ENCODE measurements at places on chromosomes 6 and 20.

DNA sequence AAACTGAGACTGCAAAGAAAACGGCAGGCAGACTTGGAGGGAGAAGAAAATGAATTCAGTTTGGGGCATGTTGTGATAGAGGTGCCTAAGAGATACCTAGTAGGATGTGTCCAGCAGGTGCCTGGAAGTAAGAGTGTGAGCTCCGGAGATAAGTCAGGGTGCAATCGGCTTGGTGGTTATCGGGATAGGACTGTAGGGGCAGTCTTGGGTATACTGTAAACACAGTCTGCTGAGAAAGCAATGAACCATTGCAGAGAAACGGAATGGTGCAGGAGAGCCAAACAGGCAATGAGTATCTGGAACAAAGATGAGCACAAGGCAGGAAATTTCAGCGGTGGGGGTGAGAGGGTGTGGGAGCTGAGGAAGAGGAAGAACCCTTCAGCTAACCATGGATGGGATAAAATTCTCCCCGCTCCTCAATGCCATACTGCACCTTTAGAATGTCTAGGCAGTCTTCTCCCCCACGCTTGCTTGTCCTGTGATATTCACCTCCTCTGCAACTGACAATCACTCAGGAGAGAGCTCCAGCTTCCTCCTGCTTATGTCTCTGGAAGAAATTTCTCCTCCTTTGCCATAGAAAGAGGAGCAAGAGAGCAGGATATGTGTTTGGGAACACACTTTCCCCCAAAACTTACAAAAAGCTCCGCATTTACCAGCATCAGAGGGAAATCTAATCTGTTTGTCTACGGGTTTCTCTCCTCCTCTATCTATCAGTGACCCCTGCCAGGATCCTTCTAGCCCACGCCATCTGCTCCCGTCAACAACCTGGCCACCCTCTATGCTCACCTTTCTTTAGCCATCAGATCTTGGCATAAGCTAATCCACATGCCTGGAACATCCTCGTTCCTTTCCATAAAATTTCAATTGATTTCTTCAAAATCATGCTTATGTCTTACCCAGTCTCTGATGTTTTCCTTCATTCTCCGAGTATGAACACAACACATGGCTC, 381.7 kb upstream of the JARID2 start:
- no peak for DNase-seq

DNA sequence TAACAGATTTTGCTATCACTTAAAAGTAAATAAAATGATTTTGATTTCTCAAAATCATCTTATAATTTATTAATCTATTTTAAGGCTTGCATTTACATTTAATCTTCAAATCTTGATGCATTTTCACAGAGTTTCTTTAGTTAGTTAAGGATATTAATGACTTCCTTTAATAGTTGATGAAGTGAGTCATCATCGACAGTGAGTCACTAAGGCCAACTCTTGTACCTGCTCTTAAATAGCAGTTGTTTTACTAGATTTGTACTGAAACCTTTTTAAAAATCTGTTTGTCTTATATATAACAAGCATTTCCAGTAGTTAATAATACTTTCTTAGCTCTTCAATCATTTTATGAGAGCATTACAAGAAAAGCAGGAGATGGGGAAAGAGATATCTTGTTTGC, 191.7 kb downstream of the ESR1 start:
- no peak for DNase-seq

GRCh38 chr6:50842861-50843384, 24.3 kb downstream of the TFAP2B start:
- DNase-seq = no peak

GRCh38 chr6:132812255-132812732, 2.1 kb upstream of the RPS12 start:
- no peak for DNase-seq

GRCh38 chr6:99822741-99823512, 171.1 kb downstream of the MCHR2 start:
- no peak for DNase-seq

- no peak for DNase-seq
Observed at GRCh38 chr6:111711984-111712752, 106.5 kb upstream of the TRAF3IP2 start.

GRCh38 chr6:155881826-155882526, 426.3 kb upstream of the NOX3 start:
- no peak for DNase-seq

- no peak for DNase-seq
Observed at GRCh38 chr6:114096561-114097172, 125.7 kb upstream of the HDAC2 start.

DNA sequence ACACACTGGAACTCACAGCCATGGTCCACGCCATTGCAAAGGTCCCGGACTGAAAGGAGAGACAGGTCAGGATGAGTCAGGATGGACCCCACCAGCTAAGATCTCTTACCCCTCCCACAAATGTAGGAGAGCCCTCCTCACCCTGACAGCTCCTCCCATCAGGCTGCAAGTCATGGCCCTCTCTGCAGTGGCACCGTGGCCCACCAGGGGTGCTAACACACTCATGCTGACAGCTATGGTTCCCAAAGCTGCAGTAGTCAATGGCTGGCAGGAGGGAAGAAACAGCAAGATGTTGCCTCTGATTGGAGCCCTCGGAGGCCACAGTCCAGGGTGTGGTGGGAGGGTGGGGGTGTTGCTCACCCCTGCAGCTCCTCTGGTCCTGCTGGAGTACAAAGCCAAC, 5.7 kb upstream of the RBPJL start:
- DNase-seq = no peak

DNA sequence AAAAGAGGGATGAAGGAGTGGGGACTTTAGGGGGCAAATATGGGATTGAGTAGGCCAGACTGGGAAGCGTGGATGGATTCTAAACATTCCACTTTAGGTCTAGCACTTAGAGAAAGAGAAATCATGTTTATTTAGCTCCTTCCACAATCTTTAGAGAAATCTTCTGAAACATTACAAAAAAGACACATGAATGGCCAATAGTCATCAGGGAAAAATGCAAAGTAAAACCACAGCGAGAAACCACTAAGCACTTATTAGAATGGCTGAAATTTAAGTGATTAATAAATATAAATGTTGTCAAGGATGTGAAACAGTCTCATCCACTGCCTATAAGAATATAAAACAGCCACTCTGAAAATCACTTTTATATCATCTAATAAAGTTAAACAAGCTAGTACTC, 46.9 kb downstream of the HLA-A start:
- no peak for DNase-seq

GRCh38 chr20:43220612-43221011, 30.9 kb upstream of the PTPRT start:
- no peak for DNase-seq

GRCh38 chr6:149723771-149724417, 6.0 kb upstream of the LATS1 start:
- no peak for DNase-seq

DNA sequence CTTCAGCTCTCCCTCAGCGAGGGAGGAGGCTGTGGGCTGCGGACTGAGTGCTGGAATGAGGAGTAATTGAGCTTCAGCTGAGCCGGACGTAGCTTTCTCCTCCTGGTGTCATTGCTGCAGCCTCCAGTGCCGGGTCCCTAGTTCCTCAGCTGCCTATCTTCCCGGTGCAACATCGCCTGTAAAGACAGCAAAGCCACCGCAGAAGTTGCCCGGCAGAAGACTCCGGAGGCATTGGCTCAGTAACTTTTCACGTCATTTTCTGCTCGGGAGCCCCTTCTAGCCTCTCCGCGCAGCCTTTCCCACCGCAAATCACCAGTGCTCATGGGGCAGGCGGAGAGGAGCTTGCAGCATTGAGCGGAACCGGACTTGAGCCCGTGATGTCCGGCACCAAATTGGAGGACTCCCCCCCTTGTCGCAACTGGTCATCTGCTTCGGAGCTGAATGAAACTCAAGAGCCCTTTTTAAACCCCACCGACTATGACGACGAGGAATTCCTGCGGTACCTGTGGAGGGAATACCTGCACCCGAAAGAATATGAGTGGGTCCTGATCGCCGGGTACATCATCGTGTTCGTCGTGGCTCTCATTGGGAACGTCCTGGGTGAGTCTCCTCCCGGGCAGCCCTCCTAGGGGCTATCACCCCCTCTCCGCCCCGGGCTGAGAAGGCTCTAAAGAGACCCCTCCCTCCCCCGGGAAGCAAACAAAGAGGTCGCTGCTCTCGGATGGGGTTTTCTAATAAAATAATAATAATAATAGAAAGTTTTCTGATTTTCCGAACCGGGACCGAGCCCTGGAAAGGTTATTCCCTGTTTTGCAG, at the start of gene HCRTR2:
Gene HCRTR2, plus strand, starts transcription at position 305 of the 816 bp plus-strand sequence. Its CDS starts 73 bp downstream, at position 378.
- DNase-seq = no peak

DNA sequence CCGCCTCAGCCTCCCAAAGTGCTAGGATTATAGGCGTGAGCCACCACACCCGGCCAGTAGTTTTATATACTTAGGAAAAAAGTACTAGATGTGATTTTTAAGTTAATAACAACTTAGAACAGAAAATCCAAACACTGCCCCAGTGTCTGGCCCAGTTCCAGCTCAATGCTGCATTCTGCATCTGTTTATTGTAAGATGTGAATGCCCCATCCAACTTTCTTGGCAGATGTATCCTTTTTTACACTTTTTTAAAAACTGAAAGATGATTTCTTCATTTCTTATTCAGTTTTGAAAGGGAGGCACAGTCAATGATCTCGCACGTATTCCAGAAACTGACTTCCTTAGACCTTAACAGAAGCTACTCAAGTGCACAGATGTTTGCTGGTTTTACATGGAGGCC, 85.6 kb upstream of the SRSF6 start:
- no peak for DNase-seq

DNA sequence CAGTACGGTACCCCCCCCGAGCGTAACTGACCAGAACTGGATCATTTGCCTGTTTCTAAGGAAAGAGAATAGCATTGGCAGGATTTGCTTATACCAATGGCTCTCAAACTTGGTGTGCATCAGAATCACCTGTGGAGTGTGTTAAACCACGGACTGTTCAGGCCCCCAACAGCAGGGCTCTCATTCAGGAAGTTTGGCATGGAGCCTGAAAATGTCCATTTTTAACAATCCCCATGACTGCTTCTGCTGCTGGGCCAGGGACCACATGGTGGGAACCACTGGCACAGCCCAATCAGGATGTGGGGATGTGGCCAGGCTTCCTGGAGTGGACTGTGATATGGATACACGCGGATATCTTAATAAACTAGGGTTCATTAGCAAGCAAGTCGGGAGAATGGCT, 53.9 kb downstream of the GTF2H5 start:
- no peak for DNase-seq

DNA sequence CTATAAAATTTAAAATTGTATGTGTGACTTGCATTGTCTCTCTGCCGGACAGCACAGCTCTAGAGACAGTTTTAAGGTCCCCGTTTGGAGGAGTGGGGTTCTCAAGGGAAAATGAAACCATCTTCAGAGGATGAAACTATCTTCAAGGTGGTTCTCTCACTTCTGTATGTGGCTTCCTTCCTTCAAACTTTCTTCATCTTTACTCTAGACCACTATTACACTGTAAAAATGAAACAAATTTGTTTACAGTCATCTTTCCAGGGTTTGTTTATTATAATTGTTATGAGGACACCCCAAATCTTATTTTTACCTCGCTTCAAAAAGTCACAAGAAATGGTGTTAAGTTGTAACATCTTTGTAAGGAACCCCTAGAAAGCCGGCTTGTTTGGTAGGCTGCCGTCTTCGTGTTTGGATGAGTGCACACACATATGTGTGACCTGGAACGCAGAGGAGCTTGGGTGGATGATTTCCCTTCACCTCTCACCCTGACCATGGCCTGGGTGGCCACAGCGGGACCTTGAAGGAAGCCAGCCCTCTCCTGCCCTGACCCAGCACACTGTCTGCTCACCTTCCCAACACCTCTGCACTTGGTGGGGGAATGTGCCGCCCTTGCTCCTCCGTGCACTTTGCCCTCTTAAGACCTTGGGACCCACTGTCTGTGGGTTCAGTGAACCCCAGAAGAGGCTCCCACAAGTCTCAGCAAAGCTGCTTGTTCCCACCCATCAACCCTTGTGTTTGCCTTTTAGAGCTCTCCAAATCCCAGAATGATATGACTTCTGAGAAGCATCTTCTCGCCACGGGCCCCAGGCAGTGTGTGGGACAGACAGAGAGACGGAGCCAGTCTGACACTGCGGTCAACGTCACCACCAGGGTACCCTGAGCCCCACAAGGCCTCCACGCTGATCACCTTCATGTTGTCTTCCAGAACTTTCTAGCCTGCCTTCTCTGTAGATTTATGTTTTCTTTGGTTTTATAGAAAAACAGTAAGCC, 67.8 kb downstream of the SYTL3 start:
- DNase-seq = no peak

DNA sequence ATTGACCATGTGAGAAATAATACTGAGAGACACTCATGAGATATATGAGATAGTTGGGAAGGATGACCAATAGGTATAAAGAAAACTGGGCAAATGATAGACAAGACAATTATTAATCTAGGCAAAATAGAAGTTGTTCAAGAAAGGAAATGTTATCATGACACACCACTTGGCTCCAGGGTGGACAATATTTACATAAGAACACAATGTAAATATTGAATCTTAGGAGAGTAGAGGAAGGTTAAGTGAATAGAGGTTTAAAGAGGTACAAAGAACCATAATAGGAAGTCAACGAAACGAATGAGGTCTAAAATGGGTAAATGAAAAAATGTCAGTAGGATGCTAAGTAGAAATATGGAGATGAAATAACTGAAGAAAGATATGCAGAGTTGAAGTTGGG, 126.5 kb downstream of the MBOAT1 start:
- DNase-seq = no peak

DNA sequence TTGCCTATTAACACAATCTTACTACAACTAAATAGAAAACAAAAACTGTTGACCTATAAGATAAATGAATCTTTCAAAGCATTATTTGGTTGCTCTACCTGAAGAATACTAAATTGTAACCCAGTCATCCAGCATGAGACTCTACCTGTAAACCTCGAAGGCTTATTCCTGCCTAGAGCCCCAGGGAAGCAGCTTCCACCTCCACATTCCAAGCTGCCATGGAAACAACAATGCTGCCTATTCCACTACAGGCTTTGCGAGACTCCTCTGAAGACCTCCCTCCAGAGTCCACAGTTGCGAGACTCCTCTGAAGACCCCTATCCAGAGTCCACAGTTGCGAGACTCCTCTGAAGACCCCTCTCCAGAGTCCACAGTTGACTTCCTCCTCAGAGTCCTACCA, 15.7 kb downstream of the GMDS start:
- no peak for DNase-seq

DNA sequence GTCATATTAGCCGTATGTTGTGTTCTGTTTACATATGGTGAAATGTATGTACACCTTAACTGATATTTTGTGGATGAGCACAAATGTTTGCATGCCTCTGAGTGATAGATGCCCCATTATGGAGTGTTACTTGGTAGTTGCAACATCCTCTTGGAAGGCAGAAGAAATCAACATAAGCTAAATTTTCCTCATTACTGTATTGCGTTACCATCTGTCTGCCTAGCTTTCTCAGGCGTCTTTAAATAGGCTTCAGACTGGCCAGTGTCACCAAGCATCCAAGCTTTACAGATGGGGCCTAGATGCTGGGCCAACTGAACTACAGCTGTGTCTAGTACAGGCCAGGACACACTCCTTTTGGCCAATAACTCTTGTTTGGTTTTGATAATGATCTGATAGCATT, 250.6 kb downstream of the SAMD5 start:
- DNase-seq = no peak

All from stimulated activated naive B cell treated with anti-CD40 and anti-IgM and Interleukin-4, amounts not matched to agents 10 μg/mL and 1 μg/mL and 100 μg/mL, for 72 hours (primary cell).